ENCODE measurements at places on chromosomes 1 and 21. TPM values are rescaled to one million over a fixed set of nuclear protein-coding genes. Genes with fewer than 3 reads are reported as not detected.

TBCE gene
- 24.3 TPM for total RNA-seq

ADPRS gene
- 27.1 TPM for total RNA-seq

SH3BP5L gene
- total RNA-seq = 31.1 TPM

SPATA1 gene
- 2.3 TPM for total RNA-seq

FAM167B gene
- 2.7 TPM for total RNA-seq

VCAM1 gene
- total RNA-seq = 32.8 TPM
